ENCODE measurements at places on chromosomes 4 and X.

- no peak for DNase-seq
Measured at GRCh38 chr4:138598226-138598625, 356.1 kb upstream of the SLC7A11 start.

DNA sequence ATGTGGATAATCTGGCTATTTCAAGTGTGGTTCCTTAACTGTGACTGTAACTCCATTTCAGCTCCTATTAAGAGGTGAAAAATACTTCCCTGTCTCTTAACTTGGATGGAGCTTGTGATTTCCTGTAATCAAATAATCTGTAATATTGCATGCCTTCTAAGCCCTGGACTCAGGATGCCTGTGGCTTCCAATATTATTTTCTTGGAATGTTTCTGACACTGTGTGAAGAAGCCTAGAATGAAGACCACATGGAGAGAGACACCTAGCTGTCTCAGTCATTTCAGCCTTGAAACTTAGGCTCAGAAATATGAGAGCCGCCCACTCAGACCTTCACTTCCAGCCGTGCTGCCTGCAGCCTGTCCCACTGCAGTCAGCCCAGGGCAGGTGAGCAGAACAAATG is 544.3 kb downstream of the TRIML1 start:
- DNase-seq = no peak

DNA sequence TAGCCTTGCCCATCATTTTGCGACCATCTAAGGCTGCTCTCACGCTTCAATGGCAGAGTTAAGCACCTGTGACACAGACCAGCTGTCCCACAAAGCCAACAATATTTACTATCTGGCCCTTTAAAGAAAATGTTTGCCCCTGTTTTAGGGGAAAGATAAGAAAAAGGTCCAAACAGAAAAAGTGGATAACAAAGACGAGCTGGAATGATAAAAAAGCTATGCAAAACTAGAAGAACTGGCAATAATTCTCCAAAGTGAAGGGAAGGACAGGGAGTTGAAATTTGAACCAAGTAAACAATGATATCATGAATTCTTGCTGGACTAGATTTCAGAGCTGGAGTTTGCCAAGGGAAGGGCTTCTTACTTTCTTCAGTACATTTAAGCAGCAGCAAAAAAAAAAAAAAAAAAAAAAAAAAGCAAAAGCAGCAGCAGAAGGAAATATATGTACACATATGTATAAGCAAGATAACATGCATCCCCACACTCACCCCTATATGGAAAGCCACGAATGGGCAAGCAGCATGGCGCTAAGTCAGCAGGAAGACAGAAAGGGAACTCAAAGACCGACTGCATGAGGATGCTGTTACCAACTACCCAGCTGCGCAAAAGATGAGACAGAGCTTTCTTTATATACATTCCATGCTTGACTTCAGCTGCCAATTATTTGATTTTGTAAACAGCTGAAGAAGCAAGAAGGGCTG is 12.5 kb downstream of the TRAPPC2 start:
- DNase-seq = no peak

DNA sequence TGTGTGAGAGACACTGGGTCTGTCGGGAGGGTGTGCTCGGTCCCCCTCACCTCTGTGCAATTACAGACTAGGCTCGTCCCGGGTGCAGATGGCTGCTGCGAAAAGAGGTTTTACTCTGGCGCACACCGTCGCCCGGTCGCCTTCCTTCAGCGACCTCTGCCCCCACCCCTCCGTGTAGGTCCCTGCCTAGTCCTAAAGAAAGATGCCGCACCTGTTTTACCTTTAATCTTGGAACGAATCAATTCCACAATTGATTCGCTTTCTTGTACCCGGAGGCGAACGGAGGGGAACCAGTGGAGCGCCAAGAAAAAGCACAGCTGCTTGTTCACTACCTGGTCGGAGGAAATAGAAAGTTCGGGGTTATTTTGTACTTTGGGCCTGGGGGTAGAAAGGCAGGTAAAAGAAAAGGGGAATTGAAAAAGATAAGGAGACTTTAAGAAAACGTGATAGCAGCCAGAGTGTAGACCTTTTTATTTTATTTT is 1.2 kb downstream of the NPNT start:
- DNase-seq = no peak

DNA sequence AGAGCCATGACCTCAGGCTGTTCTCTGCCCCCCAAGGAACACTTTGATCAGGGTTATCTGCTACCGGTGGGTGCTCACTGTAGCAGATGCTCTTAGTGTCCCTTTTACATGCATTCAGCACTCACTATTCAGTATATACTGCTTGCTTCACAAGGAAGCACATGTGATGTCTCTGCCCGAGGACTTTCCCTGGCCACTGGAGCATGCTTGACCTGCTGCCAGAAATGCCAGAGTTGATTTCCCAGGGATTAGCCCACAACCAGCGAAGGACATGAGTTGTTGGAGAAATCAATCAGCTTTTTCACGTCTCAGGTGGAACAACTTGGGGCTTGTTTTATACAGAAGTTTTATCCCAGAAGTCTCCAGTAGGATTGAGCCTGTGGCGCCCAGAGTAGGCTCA is 51.2 kb upstream of the RPS6KA3 start:
- DNase-seq = no peak

DNA sequence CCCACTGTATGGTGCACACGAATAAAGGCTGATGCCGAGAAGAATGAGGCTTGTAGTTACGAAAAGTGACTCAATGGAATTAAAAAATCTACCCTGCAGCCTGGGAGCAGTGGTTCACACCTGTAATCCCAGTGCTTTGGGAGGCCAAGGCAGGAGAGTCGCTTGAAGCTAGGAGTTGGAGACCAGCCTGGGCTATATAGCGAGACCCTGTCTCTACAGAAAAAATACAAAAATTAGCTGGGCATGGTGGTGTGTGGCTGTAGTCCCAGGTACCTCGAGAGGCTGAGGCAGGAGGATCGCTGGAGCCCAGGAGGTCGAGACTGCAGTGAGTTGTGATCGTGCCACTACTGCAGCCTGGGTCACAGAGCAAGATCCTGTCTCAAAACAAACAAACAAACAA is 11.7 kb upstream of the OPN1LW start:
- DNase-seq = no peak

GRCh38 chrX:37846558-37846933 is 825 bp downstream of the DYNLT3 start:
- DNase-seq = no peak

DNA sequence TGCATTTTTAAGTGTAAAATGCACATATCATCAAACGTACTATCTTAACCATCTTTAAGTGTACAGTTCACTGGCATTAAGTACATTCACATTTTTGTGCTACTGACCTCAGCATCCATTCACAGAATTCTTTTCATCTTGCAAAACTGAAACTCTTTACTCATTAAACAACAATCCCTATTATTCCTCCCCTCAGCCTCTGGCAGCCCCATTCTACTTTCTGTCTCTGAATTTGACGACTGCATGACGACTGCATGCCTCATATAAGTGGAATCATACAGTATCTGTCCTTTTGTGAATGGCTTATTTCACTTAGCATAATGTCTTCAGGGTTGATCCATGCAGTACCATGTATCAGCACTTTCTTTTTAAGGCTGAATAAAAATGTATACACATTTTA is 38.7 kb downstream of the CNKSR2 start:
- DNase-seq = no peak

DNA sequence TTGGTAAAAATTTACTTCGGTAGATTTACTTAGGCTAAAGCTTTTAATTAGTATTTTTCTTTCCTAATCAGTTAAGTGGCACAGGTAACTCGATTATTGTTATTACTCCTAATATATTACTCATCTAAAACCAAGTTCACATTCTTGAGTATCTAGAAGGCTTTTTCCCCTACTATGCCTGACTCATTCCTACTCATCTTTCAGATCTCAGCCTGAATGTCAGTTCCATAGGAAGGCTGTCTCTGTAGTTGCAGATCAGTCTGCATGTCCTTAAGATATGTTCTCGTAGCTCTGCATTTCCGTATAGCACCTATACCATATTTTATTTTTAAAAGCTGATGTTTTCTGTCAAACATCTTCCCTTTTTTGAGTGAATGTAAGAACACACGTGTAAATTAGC is 5.9 kb upstream of the FAM184B start:
- DNase-seq = no peak

- no peak for DNase-seq
Measured at GRCh38 chr4:38111024-38111423, 150.8 kb downstream of the PTTG2 start.

DNA sequence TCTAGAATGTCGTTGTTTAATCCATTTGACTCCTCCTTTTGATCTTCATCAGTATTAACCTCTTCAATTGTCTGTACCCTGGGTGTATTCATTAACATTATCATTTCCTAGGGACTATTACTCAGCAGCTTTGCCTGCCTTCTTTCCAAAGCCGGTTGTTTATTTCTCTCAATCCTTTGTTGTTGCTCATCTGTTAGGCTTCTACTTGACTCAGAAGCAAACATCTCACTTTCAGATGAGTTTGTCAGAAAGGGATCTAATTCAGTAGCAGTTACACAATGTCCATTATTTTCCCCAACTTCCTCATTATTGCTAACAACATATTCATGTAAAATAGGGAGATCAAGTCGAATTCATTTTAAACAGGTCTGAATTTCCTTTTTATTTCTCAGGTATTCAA is 22.1 kb upstream of the HSD17B10 start:
- DNase-seq = no peak

Measured in stimulated activated CD4-positive, alpha-beta T cell treated with anti-CD3 and anti-CD28 coated beads, Interleukin-4, amount 100 ng/mL, for 4 hours (primary cell).